ENCODE measurements at places on chromosomes 4 and X.

DNA sequence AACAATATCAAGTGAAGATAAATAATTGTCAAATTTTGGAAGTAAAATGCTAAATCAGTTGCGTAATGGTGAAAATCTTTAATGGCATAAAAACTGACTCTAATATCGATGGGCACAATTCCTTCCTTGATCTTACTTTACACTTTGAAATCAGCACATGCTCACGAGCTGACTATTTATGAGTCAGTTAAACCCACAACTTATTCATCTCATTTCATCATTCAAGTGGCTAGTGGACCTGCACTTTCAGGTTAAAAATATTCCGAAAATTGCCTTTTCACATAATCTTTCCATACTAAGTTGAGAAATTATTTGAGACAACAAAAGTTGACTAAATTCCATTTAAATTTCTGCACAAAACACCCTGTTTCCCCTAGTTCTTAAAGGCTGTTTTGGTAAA lies 582.1 kb upstream of the TENM3 start:
- DNase-seq: no peak

- no peak for DNase-seq
Measured at GRCh38 chrX:6909396-6909795, 238.1 kb upstream of the STS start.

DNA sequence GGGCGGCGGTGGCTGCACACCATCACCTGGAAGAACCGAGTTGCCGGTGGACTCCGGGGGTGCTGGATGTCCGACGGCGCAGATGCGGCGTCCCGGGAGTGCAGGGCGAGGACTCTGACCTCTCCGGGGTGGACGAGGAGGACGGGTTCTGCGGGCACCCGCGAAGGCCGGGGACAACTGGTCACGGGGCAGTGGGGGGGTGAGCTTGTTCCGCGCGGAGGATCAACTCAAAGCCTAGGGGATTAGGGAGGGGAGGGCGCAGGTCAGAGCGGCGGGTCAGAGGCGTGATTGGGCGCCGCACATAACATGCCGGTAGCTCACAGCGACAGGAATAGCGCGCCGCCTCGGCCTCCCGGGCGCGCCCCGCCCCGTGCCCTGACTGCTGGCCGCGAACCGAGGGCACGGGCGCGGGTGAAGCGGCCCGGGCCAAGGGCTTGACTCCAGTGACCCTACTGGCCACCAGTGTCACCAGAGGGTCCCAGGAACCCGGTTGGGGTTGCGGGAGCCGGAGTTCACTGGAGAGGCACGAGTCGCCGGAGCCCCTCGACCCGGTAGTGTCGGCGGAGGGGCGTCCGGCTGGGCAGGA lies at the start of gene KLHL34:
Gene KLHL34, minus strand, starts transcription at position 179 of the 586 bp plus-strand sequence. CDS start 542 bp downstream, outside the sequence.
- no peak for DNase-seq

GRCh38 chr4:39626261-39626660 lies 12.4 kb downstream of the SMIM14 start:
- DNase-seq: no peak

GRCh38 chrX:76453737-76454406 lies 26.4 kb downstream of the MAGEE1 start:
- DNase-seq: no peak

GRCh38 chrX:13965531-13965930 lies 64.2 kb downstream of the GEMIN8 start:
- DNase-seq: no peak

Measured in stimulated activated CD8-positive, alpha-beta memory T cell treated with anti-CD3 and anti-CD28 coated beads, Interleukin-7, amount 100 ng/mL, for 1 hour (primary cell).